ENCODE measurements at places on chromosomes 7 and 10. TPM values are rescaled to one million over a fixed set of nuclear protein-coding genes. Genes with fewer than 3 reads are reported as not detected.

SPDYE16 gene
- total RNA-seq = not detected

SFTPA1 gene
- total RNA-seq = not detected

- DNase-seq = peak; percentile 2
Measured at GRCh38 chr7:96179837-96180236, 142.1 kb downstream of the SLC25A13 start.

DNA sequence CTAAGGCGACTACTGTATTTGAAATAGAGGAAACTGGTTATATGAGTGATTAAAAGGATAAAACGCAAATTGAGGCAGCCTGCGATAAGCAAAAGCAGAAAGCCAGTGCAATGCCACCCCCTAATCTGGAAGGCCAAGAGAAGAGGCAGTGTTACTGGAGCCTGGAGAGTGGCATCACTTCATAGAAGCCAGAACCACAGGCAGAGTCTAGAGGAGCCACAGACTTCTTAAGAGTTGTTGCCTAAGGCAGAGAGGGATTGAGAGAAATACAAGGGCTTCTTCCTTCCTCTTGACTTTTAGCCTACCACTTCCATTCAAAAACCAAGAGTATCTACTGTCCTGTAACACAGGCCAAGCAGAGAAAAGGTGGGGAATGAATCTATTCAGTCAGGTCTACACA is 94.9 kb upstream of the SKAP2 start:
- DNase-seq = peak; percentile 72

DNA sequence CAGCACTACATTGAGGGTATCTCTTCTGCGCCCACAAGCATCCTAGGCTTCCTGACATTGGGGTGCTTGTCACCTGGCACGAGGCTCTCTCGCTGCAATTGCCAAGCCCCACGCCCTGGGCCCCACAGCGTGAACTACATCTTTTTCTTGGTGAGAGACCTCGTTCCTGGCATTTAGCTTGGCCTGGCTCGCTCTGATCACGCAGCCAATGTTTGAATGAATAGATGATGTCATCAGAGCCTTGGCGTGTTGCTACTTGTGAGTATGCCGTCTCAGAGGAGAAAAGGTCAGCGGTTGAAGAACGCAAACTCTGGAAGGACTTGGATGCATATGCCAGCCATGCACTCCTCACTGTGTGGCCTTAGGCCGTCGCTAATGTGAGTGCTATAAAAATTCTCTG is 150.2 kb upstream of the AUTS2 start:
- no peak for DNase-seq

DNA sequence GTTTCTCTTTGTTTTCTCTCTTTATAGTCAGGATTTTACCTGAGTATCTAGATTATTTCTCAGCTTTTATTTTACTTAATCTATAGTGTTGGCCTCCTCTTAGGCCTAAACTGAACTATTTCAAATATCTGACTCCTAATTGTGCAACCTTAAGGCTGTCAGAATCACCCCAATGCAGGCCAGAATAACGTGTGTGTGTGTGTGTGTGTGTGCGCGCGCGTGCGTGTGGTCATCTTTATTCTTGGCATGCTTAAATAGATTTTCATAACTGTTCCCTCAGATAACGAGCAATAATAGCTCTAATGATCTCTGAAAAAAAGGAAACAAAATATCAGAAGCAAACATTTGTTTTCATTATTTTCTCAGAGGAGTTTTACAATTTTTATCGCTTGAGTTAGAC is 92.4 kb downstream of the PCDH15 start:
- no peak for DNase-seq

DNA sequence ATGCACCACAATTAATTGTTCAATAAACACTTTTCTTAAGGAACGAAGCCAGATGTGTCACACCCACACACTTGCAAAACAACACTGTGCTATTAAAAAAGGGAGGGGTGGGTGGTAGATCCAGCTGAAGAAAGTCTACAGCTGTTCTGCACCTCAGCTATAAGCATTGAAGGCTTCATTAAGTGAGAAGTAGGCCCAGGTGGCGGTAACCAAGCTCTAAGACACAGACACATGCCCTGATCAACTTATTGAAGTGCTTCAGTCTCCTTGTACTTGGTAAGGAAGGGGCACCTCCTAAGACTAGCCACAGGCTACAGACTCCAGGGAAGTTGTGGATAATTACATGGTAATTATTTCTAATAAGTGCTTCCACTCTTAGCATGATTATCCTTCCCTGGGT is 4.5 kb upstream of the CPVL start:
- no peak for DNase-seq

- DNase-seq = peak; percentile 65
Measured at GRCh38 chr10:103540722-103541121, 47.2 kb downstream of the NEURL1 start.

DNA sequence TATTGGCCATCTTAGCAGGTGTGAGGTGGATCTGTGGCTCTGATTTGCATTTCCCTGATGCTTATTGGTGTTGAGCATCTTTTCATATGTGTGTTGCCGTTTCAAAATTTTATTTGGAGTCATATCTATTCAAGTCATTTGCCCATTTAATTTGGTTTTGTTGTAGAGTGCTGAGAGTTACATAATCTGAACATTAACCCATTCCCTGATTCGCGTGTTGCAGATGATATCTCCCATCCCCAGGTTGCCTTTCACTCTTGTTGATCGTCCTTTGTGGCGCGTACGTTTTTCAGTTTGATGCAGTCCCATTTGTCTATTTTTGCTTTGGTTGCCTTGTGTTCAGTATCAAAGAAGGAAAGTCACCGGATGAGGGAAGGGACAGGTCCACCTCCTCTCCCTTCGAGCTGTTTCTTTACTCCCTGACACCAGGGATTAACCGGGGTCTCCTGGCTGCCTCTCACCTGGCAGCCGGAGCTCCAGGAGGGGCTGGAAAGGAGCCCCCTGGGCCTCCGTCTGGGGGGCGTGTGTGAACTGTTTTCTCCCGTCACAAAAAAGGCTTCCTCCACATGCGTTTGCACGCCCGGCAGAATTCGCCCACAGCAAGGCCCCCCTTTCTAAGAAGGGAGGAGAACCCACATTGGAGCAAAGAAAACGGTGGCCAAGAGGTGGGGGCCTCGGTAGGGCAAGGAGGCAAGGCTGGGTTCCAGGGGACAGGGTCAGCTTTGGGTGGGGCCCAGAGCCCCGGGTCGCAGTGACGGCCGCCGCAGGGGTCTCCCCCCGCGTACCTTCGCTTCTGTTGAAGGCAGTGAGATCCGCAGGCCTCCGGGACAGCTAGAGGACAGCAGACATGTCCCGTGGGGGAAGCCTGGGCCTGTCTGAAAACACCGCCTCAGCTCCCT is 8.3 kb downstream of the MNX1 start:
- no peak for DNase-seq

All from RPMI7951 (cell line).